ENCODE measurements at places on chromosomes 2 and 18.

- DNase-seq: no peak
Measured at GRCh38 chr2:241302759-241303651, 12.5 kb downstream of the HDLBP start.

- no peak for DNase-seq
Measured at GRCh38 chr2:14978845-14979244, 346.3 kb downstream of the LRATD1 start.

DNA sequence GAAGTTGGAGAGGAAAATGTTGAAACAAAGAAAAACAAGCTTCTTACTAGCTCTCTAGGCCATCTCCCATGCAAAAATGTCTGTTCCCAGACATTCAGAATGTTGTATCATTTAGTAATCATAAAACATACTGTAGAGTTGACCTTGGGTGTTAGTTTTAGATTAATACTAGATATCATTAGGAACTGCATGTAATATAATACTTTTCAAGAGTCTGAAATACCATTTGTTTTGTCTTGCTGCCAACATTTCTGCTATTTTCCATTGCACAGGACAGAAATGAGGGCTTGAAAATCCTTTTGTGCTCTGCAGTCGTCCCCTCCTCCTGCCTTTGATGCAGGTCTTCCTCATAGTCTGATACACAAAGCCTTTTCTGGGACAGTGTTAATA, 89.5 kb upstream of the RBMS1 start:
- peak; percentile 74 for DNase-seq

DNA sequence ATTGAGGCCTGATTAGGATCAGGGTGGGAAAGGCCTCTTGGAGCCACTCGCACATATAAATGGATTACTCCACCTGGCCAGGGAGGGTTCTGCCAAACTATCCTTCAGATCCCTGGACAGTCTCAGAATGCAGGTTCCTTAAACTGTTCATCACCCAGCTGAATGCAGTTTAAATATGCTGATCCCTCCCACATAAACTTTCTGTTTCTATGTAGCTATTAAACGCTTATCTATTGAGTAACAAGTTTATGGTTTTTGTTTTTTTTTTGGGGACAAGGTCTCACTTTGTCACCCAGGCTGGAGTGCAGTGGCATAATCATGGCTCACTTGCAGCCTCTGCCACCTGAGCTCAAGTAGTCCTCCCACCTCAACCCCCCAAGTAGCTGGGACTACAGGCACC, 1.9 kb downstream of the CAD start:
- no peak for DNase-seq

DNA sequence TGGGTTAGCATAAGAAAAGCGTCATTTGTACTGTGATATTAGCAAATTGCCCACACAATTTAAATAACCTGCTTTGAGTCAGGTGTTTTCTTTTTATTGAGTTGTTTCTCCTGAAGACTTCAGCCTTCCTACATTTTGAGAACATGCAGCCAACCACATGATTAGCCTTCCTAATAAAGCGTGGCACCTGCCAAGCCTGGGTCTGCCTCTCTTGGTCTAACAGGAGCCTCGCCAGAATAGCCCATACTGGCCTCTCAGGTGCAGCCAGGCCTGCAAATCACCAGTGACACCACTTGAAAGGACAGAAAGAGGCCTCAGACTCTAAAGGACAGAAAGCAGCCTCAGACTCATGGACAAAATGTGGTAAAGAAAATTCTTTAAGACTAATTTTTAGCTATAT, 653.8 kb downstream of the BCL11A start:
- DNase-seq: no peak

DNA sequence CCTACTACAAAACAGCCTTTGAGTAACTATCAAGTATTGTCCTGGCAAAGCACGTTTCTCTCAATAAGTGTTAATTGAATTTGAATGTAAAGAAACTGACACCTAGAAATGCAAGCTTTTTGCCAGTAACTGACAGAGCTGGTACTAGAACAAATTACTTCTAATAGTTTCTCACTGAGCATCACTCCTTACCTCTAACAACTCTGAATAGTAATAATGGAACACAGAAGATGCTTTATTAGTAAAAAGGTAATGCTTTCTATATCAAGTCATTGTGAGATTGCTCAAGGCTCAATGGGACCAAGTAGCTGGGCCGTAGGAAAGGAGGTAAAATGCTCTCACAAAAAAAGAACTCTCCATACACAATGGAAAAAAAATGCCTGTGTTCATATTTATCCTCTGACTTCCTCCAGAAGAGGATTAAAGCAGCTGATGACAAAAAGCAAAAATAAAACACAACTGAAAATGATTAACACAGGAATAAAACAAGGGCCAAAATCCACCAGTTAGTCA, 11.8 kb downstream of the RASGRP3 start:
- DNase-seq: no peak

- no peak for DNase-seq
Measured at GRCh38 chr18:9404565-9405060, 70.0 kb downstream of the TWSG1 start.

DNA sequence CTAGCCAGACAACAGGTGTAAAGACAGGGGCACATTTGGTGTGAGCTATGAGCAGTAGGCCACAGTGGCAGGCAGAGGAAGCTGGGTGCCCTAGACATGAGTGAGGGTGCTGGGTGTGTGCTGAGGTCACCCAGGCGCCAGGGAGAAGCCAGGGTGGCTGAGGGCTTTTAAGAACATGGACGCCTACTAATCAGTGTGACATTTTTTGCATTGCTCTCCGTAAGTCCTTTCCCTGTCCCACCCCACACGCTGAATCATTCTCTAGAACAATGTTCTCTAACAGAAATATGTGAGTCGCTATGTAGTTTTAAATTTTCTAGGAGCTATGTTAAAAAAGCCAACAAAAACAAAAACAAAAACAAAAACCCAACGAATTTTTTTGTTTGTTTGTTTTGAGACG, 204.5 kb upstream of the REV1 start:
- no peak for DNase-seq

All from astrocyte of the spinal cord (primary cell).